ENCODE measurements at places on chromosomes 6 and 20.

- no peak for DNase-seq
These were observed 594.3 kb upstream of the NRSN1 start for GRCh38 chr6:23531666-23532065.

GRCh38 chr6:47535316-47536225 lies 58.0 kb downstream of the CD2AP start:
- no peak for DNase-seq

- DNase-seq = no peak
These were observed 24.6 kb upstream of the ADGB start for GRCh38 chr6:146574211-146574610.

- no peak for DNase-seq
These were observed 105.8 kb downstream of the SLC35B3 start for GRCh38 chr6:8329562-8329961.

- DNase-seq = no peak
These were observed 539 bp upstream of the BHLHE23 start for GRCh38 chr20:63007360-63007645.

- DNase-seq = no peak
These were observed 37.8 kb downstream of the ZHX3 start for GRCh38 chr20:41279546-41280225.

DNA sequence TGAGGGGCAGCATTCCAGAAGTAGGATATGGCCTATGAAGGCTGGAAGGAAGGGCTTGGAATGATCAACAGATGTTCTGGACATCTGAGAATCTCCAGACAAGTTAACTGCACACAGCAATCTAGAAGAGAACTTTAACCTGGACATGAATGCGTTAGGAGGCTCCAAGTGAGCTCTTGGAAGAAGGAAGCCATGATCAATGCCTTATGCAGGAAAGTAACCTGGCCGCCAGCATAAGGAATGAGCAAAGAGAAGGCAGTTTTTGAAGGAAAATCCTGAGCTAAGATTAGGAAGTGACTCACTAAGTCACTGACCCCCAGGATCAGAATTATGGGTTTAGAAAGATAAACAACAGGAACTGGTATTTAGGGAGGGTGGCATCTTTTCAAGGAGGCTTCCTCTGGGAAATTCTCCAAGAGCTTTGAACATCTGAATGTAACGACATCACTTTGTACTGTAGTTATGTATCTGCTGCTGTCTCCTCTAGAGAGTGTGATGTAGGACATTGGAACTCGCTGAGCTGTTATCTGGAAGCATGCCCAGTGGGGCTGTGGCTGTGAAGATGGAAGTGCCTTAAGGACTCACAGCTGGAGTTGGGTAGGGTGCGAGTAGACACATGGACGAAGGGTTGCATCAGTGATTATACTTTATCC lies 236.8 kb downstream of the PACRG start:
- DNase-seq = peak; percentile 48

DNA sequence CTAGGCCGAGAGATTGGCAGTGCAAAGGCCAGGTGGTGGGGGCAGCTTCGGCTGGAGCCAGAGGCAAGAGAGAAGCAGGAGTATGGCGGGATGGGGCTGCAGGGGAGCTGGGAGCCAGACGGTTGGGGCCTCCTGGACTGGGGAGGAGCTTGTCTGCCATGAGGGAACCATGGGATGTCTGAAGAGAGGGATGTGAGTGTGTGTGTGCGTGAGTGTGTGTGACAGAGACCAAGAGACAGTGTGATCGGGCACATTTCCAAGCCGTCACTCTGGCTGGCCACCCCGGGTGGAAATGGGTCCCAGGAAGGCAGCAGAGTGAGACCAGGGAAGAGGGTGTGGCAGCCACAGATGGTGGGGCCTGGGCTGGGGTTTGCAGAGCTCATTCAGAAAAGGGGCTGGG lies 13.8 kb downstream of the PHACTR3 start:
- DNase-seq = no peak

GRCh38 chr6:124008000-124008987 lies 204.6 kb downstream of the NKAIN2 start:
- DNase-seq = no peak

DNA sequence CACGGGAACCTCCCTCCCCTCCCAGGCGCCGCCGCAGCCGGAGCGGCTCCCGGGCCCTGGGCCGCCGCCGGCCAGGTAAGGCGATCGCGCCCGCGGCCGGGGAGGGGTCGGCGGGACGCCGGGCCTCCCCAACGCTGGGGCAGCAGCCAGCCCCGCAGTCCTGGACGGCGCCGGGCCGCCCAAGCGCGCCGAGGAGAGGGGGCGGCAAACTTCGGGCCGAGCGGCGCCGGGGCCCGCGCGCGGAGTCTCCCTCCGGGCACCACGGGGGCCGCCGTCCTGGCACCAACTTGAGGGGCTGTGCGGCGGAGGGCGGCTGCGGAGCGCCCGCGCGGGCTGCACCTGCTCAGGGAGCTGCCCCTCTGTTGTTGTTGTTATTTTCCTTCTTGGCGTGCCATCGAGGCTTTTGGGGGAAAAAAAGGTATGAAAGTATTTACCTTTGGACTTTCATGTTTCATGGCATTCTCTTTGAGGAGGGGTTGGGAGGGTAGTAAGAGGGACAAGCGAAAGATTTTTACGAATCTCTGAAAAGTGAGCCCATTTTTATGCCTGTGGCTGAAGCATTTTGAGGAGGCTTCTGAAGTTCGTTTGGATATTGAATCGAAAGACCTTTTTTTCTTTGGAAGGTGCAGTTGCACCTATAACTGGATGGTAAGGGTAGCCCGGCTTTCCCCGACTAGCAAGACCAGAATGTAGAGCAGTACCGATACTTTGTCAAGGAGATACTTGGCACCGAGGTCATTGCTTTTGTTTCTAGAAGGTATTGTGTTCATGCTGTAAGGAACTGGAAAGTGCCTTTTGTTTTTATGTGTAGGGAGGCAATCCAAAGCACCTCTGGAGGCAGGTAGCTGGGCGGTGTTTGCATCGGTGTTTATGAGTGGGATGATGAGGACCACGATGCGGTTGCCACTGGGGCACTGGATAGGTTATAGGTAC lies at the start of gene RNF182:
Gene RNF182 (plus strand): TSS at position 4 of the 933 bp plus-strand sequence. CDS start 52,168 bp downstream, outside the sequence.
- DNase-seq = peak; percentile 51

DNA sequence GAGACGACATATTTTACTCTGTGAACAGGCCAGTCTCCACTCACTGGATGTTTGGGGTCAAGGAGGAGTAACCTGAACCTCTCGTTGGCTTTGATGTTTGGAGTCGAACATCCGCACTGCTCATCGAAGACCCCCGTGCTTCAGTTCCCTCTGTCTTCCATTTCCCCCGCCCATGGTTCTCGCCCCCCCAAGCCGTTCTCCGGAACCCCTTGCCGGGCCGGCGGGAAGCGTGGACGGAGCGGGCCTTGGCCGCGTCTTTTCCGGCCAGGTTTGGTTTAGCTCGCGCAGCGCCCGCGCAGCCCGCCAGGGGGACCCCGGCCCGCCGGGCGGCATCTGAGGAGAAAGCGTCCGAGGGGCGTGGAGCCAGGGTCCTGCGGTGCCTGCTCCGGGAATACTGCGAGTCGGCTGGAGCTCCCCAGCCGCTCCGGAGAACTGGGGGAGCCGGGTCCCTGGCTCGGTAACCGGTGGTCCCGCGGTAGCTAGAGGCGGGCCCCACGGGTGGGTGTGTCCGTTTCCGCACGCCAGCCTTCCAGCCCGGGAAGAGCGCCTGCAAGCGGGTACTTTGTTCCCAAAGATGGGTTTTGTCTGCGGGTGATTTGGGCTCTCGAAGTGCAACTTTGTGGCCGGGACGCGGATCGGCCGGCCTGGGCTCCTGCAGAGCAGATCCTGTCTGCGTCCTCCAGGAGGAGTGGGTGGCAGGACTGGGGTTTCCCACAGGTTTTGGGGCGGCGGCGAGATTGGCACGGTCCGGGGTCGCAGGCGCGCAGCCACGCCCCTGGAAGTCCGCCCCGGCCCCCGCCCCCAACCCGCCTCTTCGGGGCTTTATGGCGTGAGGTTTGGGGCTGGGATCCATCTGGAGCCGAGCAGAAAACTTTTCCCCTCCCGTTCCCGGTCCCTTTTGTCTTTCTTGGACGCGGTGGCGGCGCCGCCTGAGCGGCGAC lies at the start of gene TMEM200A:
Gene TMEM200A (plus strand): TSS at position 852 of the 941 bp plus-strand sequence. CDS start 74,406 bp downstream, outside the sequence.
- peak; percentile 77 for DNase-seq

DNA sequence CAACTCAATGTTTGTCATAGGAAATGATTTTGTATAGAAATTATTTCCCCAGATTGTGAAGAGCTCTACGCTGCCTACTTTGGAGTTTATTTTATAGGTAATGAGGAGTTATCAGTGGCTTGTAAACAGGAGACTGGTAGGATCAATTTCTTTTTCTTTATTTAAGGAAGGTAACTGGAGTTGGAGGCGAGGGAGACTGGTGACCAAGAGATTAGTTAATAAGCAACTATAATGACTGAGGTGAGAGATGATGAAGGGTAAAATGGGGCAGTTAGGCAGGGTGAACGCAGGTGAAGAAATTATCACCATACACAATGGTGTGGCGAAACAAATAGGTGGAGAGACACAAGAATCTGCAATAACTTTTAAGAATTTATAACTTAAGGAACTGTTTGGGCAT lies 100.2 kb downstream of the PRKN start:
- no peak for DNase-seq

- DNase-seq = no peak
These were observed 136.0 kb upstream of the NRSN1 start for GRCh38 chr6:23989885-23990533.

GRCh38 chr6:2454180-2454579 lies 208.8 kb upstream of the GMDS start:
- DNase-seq = no peak

GRCh38 chr20:46487628-46488027 lies 25.7 kb downstream of the ZNF334 start:
- DNase-seq = no peak

DNA sequence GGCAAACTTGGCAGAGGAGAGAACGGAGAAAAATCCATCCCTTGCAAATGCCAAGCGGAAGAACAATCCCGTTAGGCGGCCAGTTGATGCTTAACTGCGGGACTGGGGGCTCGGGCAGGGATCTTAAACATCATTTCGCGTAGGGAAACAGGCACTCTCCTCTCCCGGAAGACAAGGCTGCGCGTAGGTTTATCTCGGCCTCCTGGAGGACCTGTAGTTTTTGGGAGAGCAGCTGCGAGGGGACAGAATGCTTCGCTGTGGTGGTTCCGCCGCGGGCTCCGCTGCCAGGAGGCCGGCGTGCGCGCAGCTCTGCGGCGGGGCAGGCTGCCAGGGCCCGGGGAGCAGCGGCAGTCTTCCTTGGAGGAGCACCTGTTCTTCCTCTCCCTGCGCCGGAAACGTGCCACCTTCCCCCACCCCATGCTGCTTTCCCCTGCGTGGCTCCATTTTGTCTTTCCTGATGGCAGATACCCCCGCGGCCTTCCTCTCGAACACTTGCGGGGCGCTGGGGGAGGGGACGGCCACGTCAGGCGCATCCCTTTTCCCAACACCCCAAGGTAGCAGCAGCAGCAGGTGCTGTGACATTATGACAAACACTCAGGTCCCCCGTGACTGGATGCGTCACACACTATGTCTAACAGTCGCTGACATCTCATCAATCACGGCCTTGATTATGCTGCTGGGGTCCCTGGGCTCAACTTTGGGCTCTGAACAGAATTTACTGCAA lies 230.7 kb upstream of the BTBD3 start:
- DNase-seq = peak; percentile 8

- DNase-seq = no peak
These were observed 73.5 kb downstream of the EYS start for GRCh38 chr6:65633501-65633900.
